ENCODE measurements at places on chromosomes 5 and 9.

DNA sequence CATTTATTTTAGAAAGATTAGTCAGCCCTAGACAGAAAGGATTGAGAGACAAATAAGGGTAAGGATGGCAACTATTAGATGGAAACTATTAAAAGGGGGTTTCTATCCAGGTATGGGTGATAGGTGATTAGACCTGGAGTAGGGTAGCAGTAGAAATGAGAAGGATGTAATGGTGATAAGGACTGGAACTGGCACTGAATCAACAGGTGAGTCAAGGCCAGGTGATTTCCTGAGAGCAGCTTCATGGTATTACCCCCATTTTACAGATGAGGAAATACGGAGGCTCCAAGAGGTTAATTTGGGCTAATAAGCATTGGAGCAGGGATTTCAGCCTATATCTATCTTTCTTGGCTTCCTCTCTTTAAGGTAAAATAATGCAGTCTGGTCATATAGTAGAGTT, 55.7 kb downstream of the CAST start:
- H3K27me3 ChIP-seq, result no peaks in the 10 kb centered on the region
- H3K4me1 ChIP-seq, result peaks cover 17% of the 10 kb centered on the region
- H3K27ac ChIP-seq, result no peak overlapping the region
- H3K4me3 ChIP-seq, result no peak overlapping the region
- H3K36me3 ChIP-seq, result peaks cover 5% of the 10 kb centered on the region
- no peak for DNase-seq

DNA sequence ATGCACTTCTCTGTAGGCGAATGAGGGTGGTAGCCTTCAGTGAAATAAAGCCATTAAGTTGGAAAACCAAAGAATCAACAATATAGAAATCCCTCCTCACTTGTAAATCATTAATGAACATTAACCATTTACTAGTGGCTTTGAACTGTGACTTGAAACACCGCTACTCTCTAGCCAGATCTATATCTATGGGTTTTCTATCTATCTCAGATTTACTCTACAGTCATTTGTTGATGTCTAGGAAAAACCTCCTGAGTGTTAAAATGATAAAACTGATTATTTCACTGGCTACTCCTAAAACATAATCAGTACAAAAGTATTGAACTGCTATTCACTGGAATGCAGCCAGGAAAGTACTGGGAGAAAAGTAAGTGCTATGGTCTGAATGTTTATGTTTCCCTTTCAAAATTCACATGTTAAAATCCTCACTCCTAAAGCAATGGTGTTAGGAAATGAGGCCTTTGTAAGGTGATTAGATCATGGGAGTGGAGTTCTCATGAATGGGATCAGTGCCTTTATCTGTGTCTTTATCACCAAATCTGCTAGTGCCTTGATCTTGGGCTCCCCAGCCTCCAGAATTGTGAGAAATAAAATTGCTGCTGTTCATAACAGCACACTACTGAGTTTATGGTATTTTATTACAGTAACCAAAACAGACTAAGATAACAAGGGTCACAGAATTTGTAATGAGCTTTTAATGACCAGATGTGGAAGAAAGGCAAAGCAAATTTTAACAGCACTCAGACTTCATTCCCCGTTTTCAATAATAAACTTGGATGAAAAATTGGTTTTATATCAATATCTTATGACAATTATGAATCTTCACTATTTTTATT, 8.6 kb upstream of the OXCT1 start:
- H3K27me3 ChIP-seq, result no peaks in the 10 kb centered on the region
- H3K4me3 ChIP-seq, result no peak overlapping the region
- no peak for DNase-seq
- H3K27ac ChIP-seq, result no peak overlapping the region
- no peaks in the 10 kb centered on the region for H3K4me1 ChIP-seq
- no peaks in the 10 kb centered on the region for H3K36me3 ChIP-seq

- no peaks in the 10 kb centered on the region for H3K36me3 ChIP-seq
- no peak for DNase-seq
- H3K27me3 ChIP-seq, result no peaks in the 10 kb centered on the region
- H3K4me3 ChIP-seq, result no peak overlapping the region
- no peaks in the 10 kb centered on the region for H3K4me1 ChIP-seq
Observed at GRCh38 chr5:591746-592145, 20.4 kb upstream of the CEP72 start.

DNA sequence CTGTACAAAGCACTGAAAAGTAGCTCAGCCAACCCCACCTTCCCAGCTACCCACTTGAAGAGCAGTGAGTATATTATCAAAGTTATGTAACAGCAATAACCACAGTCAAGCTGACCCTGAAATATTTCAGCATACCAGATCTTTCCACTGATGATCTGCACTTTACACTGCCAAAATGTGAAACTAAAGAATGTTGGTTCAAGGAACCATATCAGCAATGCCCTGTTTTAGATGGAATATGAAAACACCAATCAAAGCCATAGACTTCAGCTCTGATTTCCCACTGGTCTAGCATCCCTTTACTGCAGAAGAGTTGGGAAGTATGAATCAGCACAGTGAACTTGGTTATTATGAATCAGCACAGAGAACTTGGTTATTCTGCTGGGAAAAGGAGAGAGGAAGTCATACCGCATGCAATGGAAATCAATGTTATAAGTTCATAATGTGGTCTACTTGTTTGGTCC, 20.0 kb downstream of the CEMIP2 start:
- H3K27ac ChIP-seq, result no peak overlapping the region
- no peaks in the 10 kb centered on the region for H3K27me3 ChIP-seq
- no peak for DNase-seq
- H3K4me3 ChIP-seq, result no peak overlapping the region
- H3K36me3 ChIP-seq, result peaks cover 7% of the 10 kb centered on the region
- H3K4me1 ChIP-seq, result peaks cover 19% of the 10 kb centered on the region

- DNase-seq, result no peak
- no peaks in the 10 kb centered on the region for H3K27me3 ChIP-seq
- H3K4me3 ChIP-seq, result no peak overlapping the region
- no peaks in the 10 kb centered on the region for H3K4me1 ChIP-seq
- H3K27ac ChIP-seq, result no peak overlapping the region
- H3K36me3 ChIP-seq, result no peaks in the 10 kb centered on the region
Observed at GRCh38 chr5:156375895-156376495, 49.0 kb downstream of the SGCD start.

DNA sequence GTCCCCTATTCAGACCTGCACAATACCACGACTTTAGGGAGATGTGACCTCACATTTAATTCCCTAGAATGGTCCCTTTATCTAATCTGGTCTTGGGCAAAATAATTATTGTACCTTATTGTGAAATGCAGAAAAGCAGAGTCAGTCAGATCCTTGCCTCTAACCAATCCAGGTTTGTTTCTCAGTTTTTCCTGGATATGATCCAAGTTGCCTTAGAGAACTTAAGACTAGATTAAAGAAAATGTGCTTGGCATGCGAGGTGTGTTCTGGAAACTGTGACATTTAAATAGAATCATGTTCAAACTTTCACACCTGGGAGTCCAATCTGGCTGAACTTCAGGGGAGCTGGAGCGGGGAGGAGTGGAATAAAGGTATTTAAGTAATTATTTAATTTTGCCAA, 696.2 kb downstream of the DNAH5 start:
- H3K4me3 ChIP-seq, result no peak overlapping the region
- no peaks in the 10 kb centered on the region for H3K36me3 ChIP-seq
- DNase-seq, result no peak
- no peak overlapping the region for H3K27ac ChIP-seq

- H3K36me3 ChIP-seq, result no peaks in the 10 kb centered on the region
- H3K27me3 ChIP-seq, result no peaks in the 10 kb centered on the region
- no peaks in the 10 kb centered on the region for H3K4me1 ChIP-seq
- no peak overlapping the region for H3K4me3 ChIP-seq
- H3K27ac ChIP-seq, result no peak overlapping the region
- DNase-seq, result no peak
Observed at GRCh38 chr5:17378346-17378997, 119.6 kb upstream of the TAF11L2 start.

DNA sequence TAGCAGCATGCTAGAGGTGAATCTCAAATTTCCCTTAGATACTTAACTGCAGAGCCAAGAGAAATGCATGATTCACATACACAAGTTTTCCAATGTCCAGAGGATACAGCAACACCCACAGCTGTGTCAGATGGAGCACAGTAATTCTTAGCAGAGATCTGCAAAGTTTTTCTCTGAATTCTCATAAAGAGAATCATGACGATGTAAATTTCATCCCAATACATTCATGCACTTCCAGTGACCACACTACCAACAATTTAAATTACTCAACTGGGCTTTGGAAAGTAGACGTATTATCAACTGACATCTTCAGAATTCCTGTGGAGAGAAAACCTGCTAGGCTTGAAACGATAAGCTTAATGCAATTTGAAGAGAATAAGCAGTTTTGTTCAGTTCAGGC, 378.8 kb upstream of the TLE4 start:
- no peak for DNase-seq
- H3K4me1 ChIP-seq, result no peaks in the 10 kb centered on the region
- H3K4me3 ChIP-seq, result no peak overlapping the region
- H3K36me3 ChIP-seq, result no peaks in the 10 kb centered on the region

DNA sequence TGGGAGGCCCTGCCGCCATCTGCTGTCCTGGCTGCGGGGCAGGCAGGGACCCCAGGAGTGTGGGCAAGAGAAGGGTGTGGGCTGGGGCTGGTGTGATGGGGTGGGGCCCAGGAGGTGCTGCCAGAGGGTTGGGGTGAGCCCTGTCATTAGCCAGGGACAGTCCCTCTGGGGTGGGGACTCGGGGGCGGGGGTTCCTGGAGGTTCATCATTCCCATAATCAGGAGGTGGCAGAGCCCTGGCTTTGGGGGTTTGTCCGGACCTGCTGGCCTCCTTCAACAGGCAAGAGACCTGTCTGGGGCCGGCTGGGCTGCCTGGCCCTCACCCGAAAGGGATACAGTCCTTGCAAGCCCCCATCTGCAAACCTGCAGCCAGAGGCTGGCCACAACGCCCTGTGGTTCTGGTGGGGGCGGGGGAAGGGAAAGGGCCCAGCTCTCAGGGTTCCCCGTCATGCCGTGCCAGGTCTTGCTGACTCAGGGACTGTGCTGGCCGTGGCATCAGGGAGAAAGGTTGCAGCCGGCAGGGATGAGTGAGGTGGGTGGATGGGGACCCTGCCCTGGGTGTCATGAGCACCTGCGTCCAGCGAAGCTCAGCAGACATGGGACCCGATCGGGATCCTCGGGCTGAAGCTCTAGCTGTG, 65.2 kb downstream of the MRPL36 start:
- H3K4me3 ChIP-seq, result no peak overlapping the region
- no peaks in the 10 kb centered on the region for H3K36me3 ChIP-seq
- no peaks in the 10 kb centered on the region for H3K4me1 ChIP-seq
- H3K27ac ChIP-seq, result no peak overlapping the region
- H3K27me3 ChIP-seq, result peaks cover 16% of the 10 kb centered on the region

GRCh38 chr9:100066539-100066938, 32.3 kb downstream of the ERP44 start:
- no peaks in the 10 kb centered on the region for H3K4me1 ChIP-seq
- no peak for DNase-seq
- no peak overlapping the region for H3K27ac ChIP-seq

DNA sequence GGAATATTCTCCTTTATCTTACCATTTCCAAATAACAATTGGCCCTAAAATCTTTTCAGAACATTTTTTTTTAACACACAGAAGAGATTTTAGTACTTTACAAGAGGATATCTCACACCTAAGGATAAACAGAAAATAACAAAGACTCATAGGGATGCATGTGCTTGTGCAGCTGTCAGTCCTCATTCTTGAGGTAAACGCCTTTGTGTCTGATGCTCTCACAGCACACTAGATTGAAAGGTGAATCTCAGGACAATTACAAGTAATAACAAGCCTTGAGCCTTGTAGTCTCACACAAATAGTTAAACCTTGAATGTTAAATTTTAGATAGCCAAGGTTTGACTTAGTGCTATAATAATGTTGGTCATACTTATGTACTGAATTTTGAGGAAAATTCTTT, 439.2 kb downstream of the PTPRD start:
- H3K4me3 ChIP-seq, result no peak overlapping the region
- no peak for DNase-seq
- no peaks in the 10 kb centered on the region for H3K27me3 ChIP-seq
- H3K27ac ChIP-seq, result no peak overlapping the region

GRCh38 chr9:116074658-116075057, 78.9 kb upstream of the PAPPA start:
- H3K4me3 ChIP-seq, result no peak overlapping the region
- no peak overlapping the region for H3K27ac ChIP-seq
- no peak for DNase-seq

DNA sequence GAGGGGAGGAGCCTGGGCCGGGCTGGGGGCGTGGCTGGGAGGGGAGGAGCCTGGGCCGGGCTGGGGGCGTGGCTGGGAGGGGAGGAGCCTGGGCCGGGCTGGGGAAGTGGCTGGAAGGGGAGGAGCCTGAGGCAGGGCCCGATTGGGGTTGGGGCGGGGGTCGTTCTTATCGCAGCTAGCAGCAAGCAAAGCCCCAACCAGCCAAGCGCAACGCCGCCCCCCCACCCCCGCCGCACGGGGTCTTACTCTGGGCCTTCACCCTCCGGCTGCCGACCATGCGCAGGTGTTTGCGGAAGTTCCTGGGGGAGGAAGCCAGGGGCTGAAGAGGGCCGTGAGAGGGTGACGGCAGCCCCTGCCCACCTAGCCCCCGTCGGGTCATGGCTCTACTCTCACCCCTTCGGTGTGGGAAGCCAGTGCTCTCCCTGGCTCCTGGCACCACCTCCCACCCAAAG, 5.0 kb downstream of the NSMF start:
- no peak overlapping the region for H3K27ac ChIP-seq
- peaks cover 39% of the 10 kb centered on the region for H3K4me1 ChIP-seq
- peak overlapping the region; percentile 68 for H3K4me3 ChIP-seq

- H3K27ac ChIP-seq, result no peak overlapping the region
- H3K4me1 ChIP-seq, result no peaks in the 10 kb centered on the region
- H3K4me3 ChIP-seq, result no peak overlapping the region
- H3K27me3 ChIP-seq, result no peaks in the 10 kb centered on the region
- H3K36me3 ChIP-seq, result no peaks in the 10 kb centered on the region
Observed at GRCh38 chr9:116383936-116384335, 230.3 kb downstream of the PAPPA start.

GRCh38 chr9:117825609-117826347, 121.6 kb downstream of the TLR4 start:
- peak; percentile 75 for DNase-seq
- no peak overlapping the region for H3K4me3 ChIP-seq
- no peaks in the 10 kb centered on the region for H3K27me3 ChIP-seq
- no peak overlapping the region for H3K27ac ChIP-seq
- H3K36me3 ChIP-seq, result no peaks in the 10 kb centered on the region
- peaks cover 20% of the 10 kb centered on the region for H3K4me1 ChIP-seq

- no peak for DNase-seq
- H3K27ac ChIP-seq, result no peak overlapping the region
- peak overlapping the region; percentile 75 for H3K4me3 ChIP-seq
- H3K4me1 ChIP-seq, result peaks cover 26% of the 10 kb centered on the region
- no peaks in the 10 kb centered on the region for H3K36me3 ChIP-seq
Observed at GRCh38 chr9:104927216-104927911, 591 bp downstream of the ABCA1 start.

GRCh38 chr5:84249918-84250630, 134.6 kb downstream of the EDIL3 start:
- H3K27me3 ChIP-seq, result no peaks in the 10 kb centered on the region
- DNase-seq, result no peak
- no peaks in the 10 kb centered on the region for H3K36me3 ChIP-seq
- H3K4me1 ChIP-seq, result no peaks in the 10 kb centered on the region
- H3K4me3 ChIP-seq, result no peak overlapping the region

GRCh38 chr5:129601576-129601975, 141.5 kb downstream of the ADAMTS19 start:
- no peak overlapping the region for H3K4me3 ChIP-seq
- no peaks in the 10 kb centered on the region for H3K4me1 ChIP-seq
- no peaks in the 10 kb centered on the region for H3K36me3 ChIP-seq
- DNase-seq, result no peak
- no peaks in the 10 kb centered on the region for H3K27me3 ChIP-seq

Measured in common myeloid progenitor, CD34-positive (primary cell).